NCI-H748 treated with DMSO at 0.1 percent for 48 hours (cell line): ENCODE measurements at places on chromosomes 12 and 14.
A peak's percentile ranks its signal among the peaks of the same experiment; 100 is the strongest.

- no peak for DNase-seq
These were observed 254.6 kb downstream of the FBXL14 start for GRCh38 chr12:1339618-1340319.

GRCh38 chr12:80469681-80470080, 25.6 kb downstream of the PTPRQ start:
- no peak for DNase-seq

DNA sequence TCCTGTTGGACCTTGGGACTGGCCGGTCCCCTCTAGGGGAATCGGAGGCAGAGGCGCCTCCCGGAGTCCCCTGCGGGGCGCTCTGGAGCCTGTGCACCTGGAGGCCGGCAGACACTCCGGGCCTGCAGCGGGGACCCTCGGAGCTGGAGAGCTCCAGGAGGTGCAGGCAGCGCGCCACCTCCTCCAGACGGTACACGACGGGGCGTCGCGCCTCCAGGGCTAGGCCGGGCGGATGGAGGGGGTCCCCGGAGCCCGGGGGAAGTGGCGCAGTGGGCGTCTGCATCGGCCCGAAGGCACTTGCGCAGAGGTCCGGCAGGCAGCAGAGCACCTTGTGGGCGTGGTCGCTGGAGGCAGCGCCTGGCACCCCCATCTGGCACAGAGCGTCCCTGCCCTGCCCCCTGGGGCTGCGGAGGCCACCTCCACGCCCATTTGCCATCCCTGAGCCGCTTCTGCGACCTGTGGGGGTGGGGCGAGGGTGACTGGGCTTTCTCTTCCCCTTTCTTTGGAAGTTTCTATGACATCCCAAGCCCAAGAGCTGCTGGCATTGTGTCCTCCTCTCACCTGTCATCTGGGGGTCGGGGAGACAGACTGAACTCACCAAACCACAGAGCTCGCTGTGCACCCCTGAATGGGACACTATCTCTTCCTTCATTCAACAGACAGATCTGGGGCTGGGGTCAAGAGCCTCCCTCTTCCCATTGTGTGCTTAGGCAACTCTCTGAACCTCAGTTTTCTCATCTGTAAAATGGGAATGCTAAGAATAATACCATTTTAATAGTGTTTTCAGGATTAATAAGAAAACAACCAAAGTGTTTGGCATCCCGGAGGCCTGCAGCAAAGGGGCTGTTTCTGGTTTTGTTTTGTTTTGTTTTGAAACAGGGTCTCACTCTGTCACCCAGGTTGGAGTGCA, 37.5 kb upstream of the CORO1C start:
- no peak for DNase-seq

GRCh38 chr12:99619389-99620158, 28.0 kb upstream of the GARIN6 start:
- DNase-seq, result no peak

- no peak for DNase-seq
These were observed 116.1 kb upstream of the FUT8 start for GRCh38 chr14:65296402-65296801.

- DNase-seq, result no peak
These were observed 2.8 kb downstream of the CARMIL3 start for GRCh38 chr14:24054646-24055045.

DNA sequence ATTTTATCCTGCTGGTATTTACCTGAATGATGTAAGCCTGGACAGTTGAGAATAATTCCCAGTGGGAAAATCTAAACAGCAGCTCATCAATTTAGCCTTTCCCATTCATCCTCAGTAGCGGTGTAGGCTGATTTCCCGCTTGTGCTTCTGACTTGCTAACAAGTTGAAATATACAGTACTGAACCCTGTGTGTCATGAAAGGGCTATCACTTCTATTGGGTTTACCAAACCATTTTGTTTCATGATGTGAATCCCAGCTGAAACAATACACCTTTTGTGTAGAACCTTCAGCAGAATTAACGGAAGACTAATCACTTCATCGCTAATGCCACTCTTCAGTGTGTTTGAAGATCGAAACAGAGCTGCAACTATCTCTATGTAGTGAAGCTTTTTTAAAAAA, 88.4 kb downstream of the POLR3B start:
- peak; percentile 80 for DNase-seq

DNA sequence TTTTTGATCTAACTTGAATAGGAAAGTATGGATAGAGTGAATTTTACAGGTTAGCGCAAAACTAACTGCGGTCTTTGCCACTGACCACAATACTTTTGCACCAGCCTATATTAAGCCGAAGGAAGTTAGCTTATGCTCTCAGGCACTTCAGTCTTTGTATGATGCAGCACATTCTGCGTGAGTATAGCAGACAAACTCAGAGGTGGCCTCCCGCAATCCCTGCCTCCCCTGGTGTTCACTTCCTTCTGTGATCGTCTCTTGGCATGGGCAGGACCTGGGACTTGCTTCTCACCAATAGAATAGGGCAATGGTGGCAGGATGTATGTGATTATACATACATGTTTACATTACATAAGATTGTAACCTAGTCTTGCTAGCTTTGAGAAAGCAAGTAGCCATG, 10.3 kb upstream of the SLC6A13 start:
- DNase-seq, result no peak

DNA sequence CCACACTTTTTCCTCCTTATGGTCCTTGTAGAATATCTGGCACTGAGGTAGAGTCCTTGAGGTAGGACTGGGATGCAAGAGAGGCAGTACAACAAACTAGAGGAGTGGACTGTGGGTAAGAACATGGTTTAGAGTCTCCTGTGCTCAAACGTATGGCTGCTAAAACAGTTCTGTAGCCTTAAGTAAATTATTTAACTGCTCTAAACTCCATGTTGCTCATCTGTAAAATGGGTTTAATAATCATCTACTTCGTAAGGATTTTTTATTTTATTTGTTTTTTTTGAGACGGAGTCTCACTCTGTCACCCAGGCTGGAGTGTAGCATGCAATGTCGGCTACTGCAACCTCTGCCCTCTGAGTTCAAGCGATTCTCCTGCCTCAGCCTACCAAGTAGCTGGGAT, 3.6 kb upstream of the COPZ1 start:
- no peak for DNase-seq

DNA sequence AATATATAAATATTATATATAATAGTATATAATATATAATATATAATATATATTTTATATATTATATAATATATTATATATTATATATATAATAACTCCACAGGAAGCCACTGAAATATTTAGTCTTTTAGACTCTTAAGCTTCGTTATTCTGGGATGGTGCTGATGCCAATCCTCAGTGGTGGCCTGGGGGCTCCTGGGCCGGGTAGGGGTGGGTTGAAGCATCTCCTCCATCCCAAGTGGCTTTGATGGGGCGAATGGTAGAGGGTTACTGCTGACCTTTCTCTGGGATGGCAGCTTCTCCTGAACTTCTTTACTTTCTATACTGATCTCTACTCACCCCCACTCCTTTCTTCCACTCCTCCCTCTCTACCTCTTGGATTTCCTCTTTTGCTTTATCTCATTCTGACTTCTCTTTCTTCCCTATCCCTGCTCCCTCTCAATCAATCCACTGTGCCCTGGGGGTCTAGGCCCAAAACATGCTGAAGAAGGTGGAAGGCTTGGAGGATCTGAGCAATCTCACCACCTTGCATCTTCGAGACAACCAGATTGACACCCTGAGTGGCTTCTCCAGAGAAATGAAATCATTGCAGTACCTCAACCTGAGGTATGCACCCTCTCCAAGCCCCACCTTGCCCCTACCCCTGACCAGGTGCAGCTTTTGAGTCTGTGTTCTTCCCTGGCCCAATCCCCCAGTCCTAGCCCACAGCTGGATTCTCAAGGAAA, 4.8 kb upstream of the ENO2 start:
- DNase-seq, result no peak

DNA sequence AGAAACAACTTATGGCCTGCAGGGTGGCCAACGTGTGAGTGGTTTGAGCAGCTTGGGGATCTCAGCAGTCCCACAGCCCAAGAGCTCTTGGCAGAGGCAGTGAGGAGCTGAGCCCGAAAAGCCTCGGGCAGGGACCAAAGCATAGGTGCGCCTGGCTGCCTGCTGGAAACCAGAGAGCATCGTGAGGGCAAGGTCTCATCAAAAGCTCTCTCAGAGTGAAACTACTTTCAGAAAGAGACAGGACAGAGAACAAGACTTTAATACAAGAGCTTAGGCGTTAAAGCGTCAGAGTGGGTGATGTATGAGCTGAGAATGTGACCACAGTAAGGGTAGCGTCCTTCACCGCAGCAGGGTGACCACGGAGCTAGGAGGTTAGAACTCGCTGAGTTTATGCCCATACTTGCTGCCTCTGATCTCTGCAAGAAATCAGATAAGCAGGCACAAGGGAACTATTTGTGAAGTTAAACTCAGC, 30.8 kb downstream of the LGMN start:
- no peak for DNase-seq

GRCh38 chr14:39071096-39071495, 31.9 kb downstream of the SEC23A start:
- DNase-seq, result no peak

- DNase-seq, result no peak
These were observed 267.3 kb upstream of the PDE3A start for GRCh38 chr12:20101046-20101445.

DNA sequence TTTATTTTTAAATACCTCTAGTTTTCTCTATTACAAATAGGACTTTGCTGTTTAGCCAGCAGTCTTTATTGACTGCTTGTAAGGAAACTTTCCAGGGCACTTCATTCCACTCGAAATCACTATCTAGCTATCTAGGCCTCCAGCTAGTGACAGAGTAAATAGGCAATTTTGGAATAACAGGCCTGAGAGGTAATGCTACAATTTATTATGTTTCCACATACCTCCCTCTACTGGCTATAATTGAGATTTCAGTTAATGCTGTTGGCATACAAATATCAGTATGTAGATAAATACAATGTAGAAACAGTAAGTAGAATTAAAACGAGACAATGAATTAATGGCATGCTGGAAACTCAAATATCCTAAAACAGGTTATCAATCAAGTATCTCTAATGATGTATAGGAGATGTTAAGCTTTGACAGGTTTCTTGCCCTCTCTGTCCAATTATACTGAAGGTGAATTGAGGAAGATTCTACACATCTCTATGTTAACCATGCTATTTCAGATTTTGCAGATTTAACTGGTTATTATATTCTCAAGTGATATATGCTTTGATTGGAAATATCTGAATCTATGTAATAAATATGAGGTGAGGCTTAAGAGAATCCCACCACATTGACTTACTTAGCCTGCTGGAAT, 7.2 kb downstream of the DTD2 start:
- DNase-seq, result peak; percentile 51

DNA sequence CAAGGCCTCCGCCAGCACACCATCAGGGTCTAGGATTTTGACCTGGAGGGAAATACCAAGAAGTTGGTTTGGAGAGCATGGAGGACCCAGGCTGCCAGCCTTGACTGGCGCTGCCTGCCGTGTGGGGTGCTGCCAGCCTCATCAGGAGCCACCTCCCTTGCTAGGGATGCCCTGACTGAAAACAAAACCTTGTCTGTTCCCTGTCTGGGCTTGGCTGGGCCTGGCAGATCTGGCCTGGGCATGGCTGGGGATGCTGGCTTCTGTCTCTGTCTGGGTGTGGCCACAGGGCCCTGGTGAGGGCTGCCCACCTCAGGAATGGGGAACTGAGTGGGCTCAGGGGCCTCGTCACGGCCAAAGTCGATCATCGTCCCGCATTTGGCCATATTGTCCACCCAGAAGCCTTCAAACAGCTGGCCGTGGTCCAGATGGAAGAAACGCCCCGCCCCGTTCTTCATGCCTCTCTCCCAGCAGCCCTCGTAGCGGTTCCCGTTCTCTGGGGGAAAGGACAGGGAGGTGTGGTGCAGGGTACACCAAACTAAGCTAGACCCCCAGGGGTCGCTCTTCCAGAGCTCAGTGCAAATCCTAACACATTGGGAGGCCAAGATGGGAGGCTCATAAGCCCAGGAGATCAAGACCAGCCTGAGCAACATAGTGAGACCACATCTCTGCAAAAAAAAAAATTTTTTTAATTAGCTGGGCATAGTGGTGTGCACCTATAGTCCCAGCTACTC, 16.5 kb downstream of the MORN3 start:
- no peak for DNase-seq

DNA sequence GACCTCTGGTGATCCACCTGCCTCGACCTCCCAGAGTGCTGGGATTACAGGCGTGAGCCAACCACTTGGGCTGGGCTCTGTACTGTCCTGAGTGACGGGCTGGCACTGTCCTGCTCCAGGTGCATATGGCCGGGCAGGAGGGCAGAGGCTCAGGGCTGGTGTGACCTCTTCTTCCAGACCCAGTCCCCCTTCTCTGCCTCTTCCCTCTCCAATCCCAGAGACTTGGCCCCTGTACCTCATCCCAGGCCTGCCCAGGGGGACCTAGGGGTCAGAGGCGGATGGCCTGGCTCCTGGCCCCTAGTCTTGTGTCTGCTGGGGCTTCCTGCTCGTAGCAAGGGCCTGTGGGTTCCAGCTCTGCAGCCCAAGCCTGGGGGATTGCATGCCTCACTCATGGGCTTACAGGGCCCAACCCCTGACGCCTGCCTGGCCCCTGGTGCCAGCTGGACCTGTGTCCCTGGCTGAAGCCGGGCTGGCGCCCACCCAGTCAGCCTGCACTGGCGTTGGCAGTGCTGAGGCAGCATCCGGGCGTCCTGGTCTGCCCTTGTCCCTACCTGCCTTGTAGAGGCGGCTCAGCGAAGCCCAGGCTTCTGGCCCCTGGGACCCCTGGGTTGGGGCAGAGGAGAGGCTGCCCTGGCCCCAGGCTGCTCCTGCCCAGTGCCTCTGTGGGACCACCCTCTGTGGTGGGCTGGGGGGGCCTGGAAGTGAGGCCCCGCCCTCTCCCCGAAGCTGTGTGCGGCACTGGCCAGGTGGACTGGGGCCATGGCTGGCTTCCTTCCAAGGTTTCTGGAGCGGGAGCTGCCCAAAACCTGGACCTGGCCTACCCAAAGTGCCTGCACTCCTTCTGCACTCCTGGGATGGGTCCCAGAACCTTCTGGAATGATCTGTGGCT, 4.3 kb downstream of the TEDC1 start:
- no peak for DNase-seq

- DNase-seq, result no peak
These were observed 63.1 kb upstream of the TRHDE start for GRCh38 chr12:72209086-72209485.

GRCh38 chr12:74770552-74770951, 232.9 kb downstream of the ATXN7L3B start:
- no peak for DNase-seq

DNA sequence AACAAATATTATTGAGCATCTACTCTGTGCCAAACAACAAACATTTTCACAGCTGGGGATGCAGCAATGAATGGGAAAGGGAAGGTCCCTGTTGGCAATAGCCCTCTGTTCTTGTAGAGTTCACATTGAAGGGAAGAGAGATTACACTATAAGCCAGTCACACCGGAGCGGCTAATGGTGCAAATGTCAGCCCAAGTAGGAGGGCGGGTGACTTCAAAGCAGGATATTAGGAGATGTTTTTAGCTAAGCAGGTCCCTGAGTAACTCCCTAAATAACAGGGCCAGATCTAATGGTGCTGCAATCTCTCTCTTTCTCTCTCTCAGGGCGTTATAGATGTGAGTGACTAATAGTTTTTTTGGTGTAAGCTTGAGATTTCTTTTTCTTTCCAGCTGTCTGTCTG, 30.7 kb downstream of the FLVCR2 start:
- DNase-seq, result no peak

GRCh38 chr12:107169200-107169599, 75.9 kb upstream of the CRY1 start:
- DNase-seq, result no peak
